ENCODE measurements at places on chromosomes 7 and 10.
A peak's percentile ranks its signal among the peaks of the same experiment; 100 is the strongest.

DNA sequence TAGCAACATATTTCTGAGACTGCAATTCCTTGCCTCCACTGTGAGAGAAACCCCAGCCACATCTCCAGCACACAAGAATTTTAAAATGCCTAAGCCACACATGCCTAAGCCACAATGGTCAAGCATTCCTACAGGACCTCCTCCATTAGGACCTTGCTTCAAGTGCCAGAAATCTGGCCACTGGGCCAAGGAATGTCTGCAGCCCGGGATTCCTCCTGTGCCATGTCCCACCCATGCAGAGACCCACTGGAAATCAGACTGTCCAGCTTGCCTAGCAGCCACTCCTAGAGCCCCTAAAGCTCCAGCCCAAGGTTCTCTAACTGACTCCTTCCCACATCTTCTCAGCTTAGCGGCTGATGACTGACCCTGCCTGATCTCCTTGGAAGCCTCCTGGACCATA lies 117.5 kb downstream of the AHR start:
- no peaks in the 10 kb centered on the region for H3K4me1 ChIP-seq
- no peaks in the 10 kb centered on the region for H3K27me3 ChIP-seq
- H3K27ac ChIP-seq = no peak overlapping the region
- H3K4me3 ChIP-seq = no peak overlapping the region

DNA sequence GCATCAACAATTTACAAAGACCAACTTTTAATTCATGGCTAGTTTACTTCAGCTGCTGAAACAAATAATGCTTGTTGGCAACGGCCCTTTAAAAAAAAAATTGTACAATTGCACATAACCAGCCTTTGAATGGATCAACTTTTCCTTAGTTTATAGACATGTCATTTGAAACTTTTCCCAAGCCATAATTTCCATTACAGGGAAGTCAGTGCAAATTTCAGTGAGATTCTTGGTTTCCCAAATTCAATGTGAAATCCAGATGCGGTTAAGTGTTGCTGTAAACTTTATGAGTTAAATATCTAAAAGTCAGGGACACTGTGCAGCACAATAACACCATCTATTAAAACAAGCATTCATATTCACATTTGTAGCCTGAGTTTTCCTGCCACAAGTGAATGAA lies 182.2 kb downstream of the JAZF1 start:
- H3K4me1 ChIP-seq = no peaks in the 10 kb centered on the region
- no peaks in the 10 kb centered on the region for H3K36me3 ChIP-seq
- no peak for DNase-seq
- no peaks in the 10 kb centered on the region for H3K27me3 ChIP-seq
- H3K4me3 ChIP-seq = no peak overlapping the region
- H3K27ac ChIP-seq = no peak overlapping the region

DNA sequence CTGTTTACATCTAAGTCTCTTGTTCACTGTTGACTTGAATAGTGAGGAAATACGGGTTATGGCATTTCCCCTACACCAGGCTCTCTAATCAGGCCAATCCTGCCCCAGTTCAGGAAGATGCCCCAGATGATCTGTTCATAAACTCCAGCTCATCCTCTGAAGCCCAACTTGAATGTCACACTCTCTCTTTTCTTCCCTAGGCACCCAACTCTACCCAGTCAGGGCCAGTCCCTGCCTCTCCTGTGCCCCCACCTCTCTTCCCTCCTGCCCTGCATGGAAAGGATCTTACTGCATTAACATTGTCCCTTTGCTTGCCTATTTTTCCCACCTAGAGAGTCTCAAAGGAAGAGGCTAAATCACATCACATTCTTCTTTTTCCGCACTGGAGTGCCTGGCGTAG lies 10.6 kb upstream of the TRPV6 start:
- H3K4me3 ChIP-seq = no peak overlapping the region
- no peak overlapping the region for H3K27ac ChIP-seq
- peaks cover under 1% of the 10 kb centered on the region for H3K4me1 ChIP-seq
- H3K36me3 ChIP-seq = no peaks in the 10 kb centered on the region

DNA sequence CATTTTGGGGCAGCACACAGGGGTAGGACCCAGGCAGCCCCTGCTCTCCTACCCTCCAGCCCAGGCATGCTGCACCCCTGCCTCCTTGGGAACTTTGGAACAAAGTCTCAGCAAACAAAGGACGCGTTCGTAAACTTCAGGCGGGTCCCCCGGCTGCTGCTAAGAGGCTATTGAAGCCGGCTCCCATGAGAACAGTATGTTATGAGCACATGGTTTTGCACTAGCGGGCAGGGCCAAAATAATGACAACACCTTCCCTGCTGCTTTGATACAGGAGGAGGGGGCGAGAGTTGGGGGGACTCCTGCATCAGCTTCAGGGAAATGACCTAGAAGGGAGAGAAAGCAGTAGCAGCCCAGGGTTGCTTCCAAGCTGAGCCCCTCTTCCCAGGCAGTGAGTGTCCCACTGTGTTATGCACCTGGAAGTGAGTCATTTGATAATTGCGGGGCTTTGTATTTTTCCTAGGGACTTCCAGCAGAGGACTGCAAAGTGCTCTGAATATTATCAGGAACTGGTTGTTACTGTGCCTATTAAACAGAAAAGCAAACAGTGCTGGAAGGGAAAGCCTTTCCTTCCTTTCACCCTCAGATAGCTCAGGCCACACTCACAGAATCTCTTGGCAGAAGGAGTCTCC lies 6.9 kb downstream of the ITPRIP start:
- peak overlapping the region; percentile 85 for H3K4me3 ChIP-seq
- H3K4me1 ChIP-seq = peaks cover 73% of the 10 kb centered on the region
- H3K36me3 ChIP-seq = peaks cover 3% of the 10 kb centered on the region

DNA sequence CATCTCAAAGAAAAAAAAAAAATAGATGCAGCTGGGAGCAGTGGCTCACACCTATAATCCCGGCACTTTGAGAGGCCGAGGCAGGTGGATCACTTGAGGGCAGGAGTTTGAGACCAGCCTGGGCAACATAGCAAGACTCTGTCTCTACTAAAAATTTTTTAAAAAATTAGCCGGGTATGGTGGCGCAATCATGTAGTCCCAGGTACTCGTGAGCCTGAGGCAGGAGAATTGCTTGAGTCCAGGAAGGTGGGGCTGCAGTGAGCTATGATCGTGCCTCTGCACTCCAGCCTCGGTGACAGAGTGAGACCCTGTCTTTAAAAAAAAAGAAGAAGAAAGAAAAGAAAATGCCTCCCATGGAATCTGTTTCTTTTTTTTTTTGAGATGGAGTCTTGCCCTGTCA lies 31.9 kb downstream of the GTF2IRD1 start:
- no peak for DNase-seq
- H3K36me3 ChIP-seq = peaks cover 8% of the 10 kb centered on the region
- peak overlapping the region; percentile 9 for H3K27ac ChIP-seq
- H3K4me3 ChIP-seq = no peak overlapping the region

DNA sequence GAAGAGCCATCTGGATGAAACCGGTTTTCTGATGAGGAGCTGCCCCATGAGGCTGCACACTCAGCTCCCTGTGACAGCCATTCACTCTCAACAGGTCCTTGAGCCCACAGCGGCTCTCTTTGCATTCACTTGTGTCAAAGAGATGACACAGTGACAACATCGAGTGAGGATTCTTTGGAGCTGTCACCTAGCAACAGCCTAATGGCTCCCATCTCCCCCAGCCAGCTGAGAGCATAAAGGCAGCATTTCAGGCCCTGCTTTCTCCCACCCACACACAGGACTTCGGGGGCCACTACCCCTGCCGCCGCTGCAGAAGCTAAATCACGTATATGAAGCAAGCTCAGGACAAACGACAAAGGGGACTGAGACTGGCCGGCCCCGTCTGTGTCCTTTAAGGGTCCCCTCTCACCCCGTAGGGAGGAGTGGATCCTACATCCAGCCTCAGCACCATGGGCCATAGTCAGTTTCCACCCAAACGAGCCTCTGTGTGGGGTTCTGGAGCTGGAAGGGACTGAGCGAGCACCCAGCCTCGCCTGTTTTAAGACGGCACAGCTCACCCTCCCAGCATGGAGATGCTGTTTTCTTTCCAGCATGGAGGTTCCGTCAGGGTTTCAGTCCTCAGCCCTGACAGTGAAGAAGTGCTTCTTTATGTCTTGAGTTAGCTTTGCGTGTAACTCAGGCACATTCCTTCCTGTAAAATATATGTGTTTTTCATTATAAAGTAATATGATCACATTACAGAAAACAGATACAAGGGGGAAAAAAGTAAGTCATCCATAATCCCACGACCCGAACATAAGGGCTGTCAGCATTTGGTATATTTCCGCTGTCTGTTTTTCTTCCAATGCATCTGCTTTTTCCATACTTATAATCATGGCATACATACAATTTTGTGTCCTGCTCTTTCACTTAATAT lies 4.9 kb downstream of the CPA4 start:
- peak overlapping the region; percentile 53 for H3K27ac ChIP-seq
- peaks cover 9% of the 10 kb centered on the region for H3K36me3 ChIP-seq
- DNase-seq = no peak

- DNase-seq = no peak
- peak overlapping the region; percentile 40 for H3K27ac ChIP-seq
- peaks cover 66% of the 10 kb centered on the region for H3K27me3 ChIP-seq
- no peaks in the 10 kb centered on the region for H3K36me3 ChIP-seq
Observed at GRCh38 chr10:43689618-43689954, 40.9 kb upstream of the ZNF32 start.

DNA sequence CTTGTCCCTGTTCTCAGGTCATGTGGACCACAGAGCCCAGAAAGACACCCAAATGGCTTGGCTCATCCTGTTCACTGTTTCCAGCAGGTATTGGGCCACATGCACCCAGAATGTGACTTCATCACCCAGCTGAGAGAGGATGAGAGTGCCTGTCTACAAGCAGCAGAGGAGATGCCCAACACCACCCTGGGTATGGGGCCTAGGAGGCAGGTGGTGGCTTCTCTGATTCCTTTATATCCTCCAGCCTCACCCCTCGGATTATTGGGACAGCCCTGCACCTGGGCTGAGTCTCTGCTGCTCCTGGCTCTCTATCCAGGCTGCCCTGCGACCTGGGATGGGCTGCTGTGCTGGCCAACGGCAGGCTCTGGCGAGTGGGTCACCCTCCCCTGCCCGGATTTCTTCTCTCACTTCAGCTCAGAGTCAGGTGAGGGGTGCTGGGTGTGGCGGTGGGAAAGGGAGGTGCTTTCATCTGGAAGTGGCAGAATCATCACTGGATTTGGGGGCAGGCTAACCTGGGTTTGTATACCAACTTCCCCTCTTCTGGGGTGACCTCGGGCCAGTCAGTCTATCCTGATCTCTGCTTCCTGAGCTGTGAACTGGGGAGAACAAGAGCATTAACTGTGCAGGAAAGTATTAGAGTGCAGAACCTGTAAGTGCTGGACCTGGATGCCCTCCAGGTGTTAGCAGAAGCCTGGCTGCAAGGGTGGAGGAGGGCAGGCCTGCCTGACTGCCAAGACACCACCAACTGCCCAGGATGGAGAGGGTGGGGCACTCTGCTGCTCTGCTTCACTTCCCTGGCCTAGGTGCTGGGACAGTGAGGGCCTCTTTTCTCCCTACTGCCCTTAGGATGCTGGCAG lies 5.2 kb downstream of the GHRHR start:
- peaks cover 56% of the 10 kb centered on the region for H3K27me3 ChIP-seq
- H3K4me3 ChIP-seq = no peak overlapping the region
- no peaks in the 10 kb centered on the region for H3K36me3 ChIP-seq
- no peak for DNase-seq
- no peak overlapping the region for H3K27ac ChIP-seq

GRCh38 chr10:31158011-31158658 lies 126.5 kb upstream of the ZNF438 start:
- H3K4me3 ChIP-seq = no peak overlapping the region
- no peaks in the 10 kb centered on the region for H3K27me3 ChIP-seq
- H3K27ac ChIP-seq = no peak overlapping the region
- no peak for DNase-seq
- peaks cover 4% of the 10 kb centered on the region for H3K36me3 ChIP-seq

GRCh38 chr7:32100407-32100907 lies 30.2 kb upstream of the PDE1C start:
- H3K4me3 ChIP-seq = no peak overlapping the region
- no peak for DNase-seq
- no peak overlapping the region for H3K27ac ChIP-seq
- H3K36me3 ChIP-seq = no peaks in the 10 kb centered on the region
- no peaks in the 10 kb centered on the region for H3K4me1 ChIP-seq

GRCh38 chr7:44638611-44639557 lies 32.5 kb downstream of the OGDH start:
- no peak for DNase-seq
- peaks cover 11% of the 10 kb centered on the region for H3K36me3 ChIP-seq
- peak overlapping the region; percentile 78 for H3K4me3 ChIP-seq
- H3K27me3 ChIP-seq = no peaks in the 10 kb centered on the region

GRCh38 chr7:767941-768731 lies 41.1 kb upstream of the PRKAR1B start:
- no peak overlapping the region for H3K4me3 ChIP-seq
- H3K4me1 ChIP-seq = peaks cover 7% of the 10 kb centered on the region
- H3K27me3 ChIP-seq = no peaks in the 10 kb centered on the region
- H3K27ac ChIP-seq = peak overlapping the region; percentile 34

DNA sequence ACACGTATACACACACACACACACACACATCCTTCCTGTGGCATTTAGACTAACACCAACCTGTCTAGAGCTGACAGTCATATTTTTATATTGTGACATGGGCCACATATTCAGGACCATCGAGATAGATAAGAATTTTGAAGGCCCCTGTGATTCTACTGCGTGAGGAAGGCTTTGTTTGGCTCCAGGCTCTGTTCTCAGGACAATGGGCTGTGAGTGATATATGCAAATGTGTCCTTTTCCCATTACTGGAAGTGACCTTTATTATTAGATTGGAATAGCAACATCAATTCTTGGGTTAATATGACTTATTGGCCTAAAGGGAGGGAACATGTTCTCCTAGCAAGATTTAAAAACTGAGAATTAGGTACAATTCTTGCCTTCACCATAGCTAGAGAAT lies 156.1 kb downstream of the SPAG6 start:
- no peak overlapping the region for H3K4me3 ChIP-seq
- H3K27ac ChIP-seq = no peak overlapping the region
- no peak for DNase-seq

- no peaks in the 10 kb centered on the region for H3K36me3 ChIP-seq
- no peak overlapping the region for H3K4me3 ChIP-seq
- no peak for DNase-seq
- H3K27me3 ChIP-seq = peaks cover 4% of the 10 kb centered on the region
Observed at GRCh38 chr7:4939971-4940728, 18.8 kb downstream of the MMD2 start.

- DNase-seq = no peak
- no peak overlapping the region for H3K27ac ChIP-seq
- peaks cover 21% of the 10 kb centered on the region for H3K4me1 ChIP-seq
- H3K27me3 ChIP-seq = peaks cover 3% of the 10 kb centered on the region
- H3K36me3 ChIP-seq = no peaks in the 10 kb centered on the region
- no peak overlapping the region for H3K4me3 ChIP-seq
Observed at GRCh38 chr7:30928254-30928872, 16.7 kb downstream of the AQP1 start.
